ENCODE measurements at places on chromosomes 2 and 18.
A peak's percentile ranks its signal among the peaks of the same experiment; 100 is the strongest.

- no peak for DNase-seq
Observed at GRCh38 chr2:147008481-147008880, 836.3 kb upstream of the ACVR2A start.

GRCh38 chr2:47346107-47346506 is 56.8 kb upstream of the MSH2 start:
- DNase-seq = no peak

DNA sequence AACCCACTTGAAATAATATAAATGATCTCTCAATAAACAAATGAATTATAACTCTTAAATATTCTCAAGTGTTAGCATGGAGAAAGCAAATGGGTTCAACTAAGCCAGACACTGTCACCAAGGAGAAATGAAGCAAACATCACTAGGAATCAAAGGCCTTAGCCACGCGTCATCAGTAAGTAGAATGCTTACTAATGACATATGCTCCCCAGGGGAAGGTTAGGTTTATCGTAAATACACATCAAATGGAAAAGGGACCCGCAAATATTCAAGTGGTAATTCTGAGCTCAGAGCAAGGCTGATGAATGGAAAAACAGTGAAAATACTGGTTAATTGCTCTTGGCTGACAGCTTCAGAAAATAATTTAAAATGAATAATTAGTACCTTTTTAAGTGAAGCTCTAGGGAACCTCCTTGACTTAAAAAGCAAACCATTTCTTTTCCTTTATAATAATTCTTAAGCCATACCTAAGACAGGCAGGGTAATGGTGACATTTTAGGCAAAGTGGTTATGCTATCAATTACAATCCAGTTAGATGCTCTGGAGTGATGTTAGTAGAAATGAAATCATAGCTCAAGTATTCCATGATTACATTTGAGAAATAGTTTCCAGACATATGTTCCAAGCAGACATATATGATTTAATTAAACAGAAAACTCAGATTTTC is 101.5 kb downstream of the ALPK2 start:
- DNase-seq = no peak

GRCh38 chr18:49880661-49881060 is 67.3 kb upstream of the ACAA2 start:
- no peak for DNase-seq

GRCh38 chr18:24735624-24736231 is 275.3 kb downstream of the HRH4 start:
- DNase-seq = no peak

GRCh38 chr2:217857624-217858506 is 144.9 kb downstream of the TNS1 start:
- DNase-seq = no peak

- DNase-seq = peak; percentile 41
Observed at GRCh38 chr2:27627963-27628766, 647 bp downstream of the CCDC121 start.

DNA sequence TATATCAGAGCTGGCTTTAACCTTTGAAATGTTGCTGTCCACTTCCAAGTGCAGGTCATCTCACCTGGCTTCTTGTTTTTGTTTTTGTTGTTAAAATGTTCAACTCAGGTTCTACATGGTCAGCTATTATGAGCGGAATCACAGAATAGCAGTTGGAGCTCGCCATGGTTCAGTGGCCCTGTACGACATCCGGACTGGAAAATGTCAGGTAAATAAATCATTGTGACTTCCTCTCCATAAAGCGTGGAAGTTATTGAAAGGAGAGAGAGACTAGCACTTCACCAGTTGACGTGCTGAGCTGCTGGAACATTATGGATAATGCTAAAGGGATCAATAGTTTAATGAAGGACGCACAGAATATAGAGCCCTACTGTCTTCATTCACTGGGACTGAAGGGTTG is 184.6 kb upstream of the BOD1L2 start:
- DNase-seq = no peak

DNA sequence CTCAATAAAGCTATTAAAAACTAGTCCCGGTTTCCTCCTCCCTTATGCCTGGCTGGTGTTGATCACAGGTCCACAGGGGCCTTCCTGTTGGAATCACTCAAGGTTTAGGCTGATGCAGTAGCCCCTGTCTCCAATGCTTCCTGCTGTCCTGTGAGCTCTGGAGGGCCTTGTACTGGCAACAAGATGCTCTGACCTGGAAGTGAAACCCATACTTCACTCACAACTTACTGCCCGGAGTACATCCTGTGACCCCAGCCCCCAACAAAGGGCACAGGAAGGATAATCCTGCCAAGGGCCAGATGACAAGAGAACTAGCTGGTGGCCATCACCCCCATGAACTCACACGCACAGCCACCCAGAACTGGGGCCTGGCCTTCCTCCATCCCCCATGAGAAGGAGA is 50.3 kb downstream of the ZBTB7C start:
- no peak for DNase-seq

DNA sequence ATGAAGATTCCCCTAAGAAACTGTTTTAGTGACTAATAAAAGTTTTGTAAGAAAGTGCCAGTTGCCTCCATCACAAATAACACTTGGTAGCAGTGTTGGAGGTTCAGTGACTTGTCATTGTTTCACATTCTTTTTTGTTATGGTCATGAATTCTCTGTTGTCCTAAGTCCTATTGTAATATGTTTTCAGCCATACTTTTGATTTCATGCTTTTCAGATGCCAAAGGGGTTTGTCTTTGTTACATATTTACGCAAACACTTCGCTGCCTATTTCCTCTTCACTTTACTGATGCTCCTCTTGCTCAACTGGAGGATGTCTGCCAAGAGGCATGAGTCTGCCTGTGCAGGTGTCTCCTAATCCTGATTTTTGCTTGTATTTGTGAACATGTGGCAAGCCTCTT is 66.6 kb downstream of the PHLPP1 start:
- DNase-seq = peak; percentile 51
